ENCODE measurements at places on chromosomes 11 and 22. TPM values are rescaled to one million over a fixed set of nuclear protein-coding genes. Genes with fewer than 3 reads are reported as not detected.

GRCh38 chr11:121914508-121915059 is 201.4 kb downstream of the BLID start:
- no peak overlapping the region for H3K4me3 ChIP-seq
- H3K4me1 ChIP-seq: no peaks in the 10 kb centered on the region
- no peaks in the 10 kb centered on the region for H3K36me3 ChIP-seq
- no peak overlapping the region for H3K27ac ChIP-seq
- H3K27me3 ChIP-seq: no peaks in the 10 kb centered on the region

DNA sequence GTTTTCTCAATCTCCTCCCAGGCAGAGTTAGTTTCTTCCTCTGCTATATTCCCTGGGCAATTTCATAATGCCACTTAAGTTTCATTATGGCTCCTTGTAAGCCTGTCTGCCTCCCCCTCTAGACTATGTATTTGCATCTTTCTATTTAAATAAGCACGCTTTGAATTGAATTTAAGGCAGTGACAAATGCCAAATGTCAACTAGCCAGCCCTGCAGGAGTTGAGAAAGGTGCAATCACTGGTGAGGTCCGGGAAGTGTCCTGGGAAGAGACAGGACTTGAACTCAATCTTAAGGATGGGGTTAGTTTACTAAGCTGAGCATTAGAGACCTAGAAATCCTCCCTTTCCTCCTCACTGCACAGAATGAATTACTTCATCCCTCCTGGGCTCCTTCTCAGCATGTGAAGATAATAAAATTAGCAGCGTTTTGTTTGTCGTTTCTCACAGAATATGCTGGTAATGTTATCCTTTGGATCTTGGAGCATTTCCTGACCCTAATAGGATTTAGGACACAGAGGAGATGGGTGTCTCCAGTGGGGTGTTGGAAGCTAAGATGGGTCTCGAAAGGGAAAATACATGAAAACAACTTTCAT is 1.6 kb downstream of the TCP11L1 start:
- no peak overlapping the region for H3K4me3 ChIP-seq
- peaks cover 18% of the 10 kb centered on the region for H3K36me3 ChIP-seq
- peaks cover 3% of the 10 kb centered on the region for H3K4me1 ChIP-seq
- no peaks in the 10 kb centered on the region for H3K27me3 ChIP-seq

GRCh38 chr11:15198284-15198683 is 83.6 kb downstream of the INSC start:
- H3K27ac ChIP-seq: no peak overlapping the region
- H3K27me3 ChIP-seq: no peaks in the 10 kb centered on the region
- no peak for DNase-seq
- no peaks in the 10 kb centered on the region for H3K36me3 ChIP-seq

Gene HEPN1
- not detected for polyA plus RNA-seq

GRCh38 chr11:112795142-112795815 is 165.9 kb upstream of the NCAM1 start:
- no peak for DNase-seq
- H3K4me1 ChIP-seq: no peaks in the 10 kb centered on the region
- H3K4me3 ChIP-seq: no peak overlapping the region
- H3K36me3 ChIP-seq: no peaks in the 10 kb centered on the region
- no peak overlapping the region for H3K27ac ChIP-seq
